ENCODE measurements at places on chromosomes 12 and 14.

- DNase-seq, result no peak
These were observed 106.8 kb upstream of the RFLNA start for GRCh38 chr12:124188084-124188483.

GRCh38 chr14:91119556-91120311 is 5.9 kb downstream of the DGLUCY start:
- DNase-seq, result no peak

- peak; percentile 5 for DNase-seq
These were observed 48.0 kb downstream of the TDP1 start for GRCh38 chr14:90003526-90004307.

- DNase-seq, result no peak
These were observed 26.4 kb downstream of the NOS1 start for GRCh38 chr12:117334855-117335587.

GRCh38 chr14:56122301-56122700 is 4.1 kb downstream of the PELI2 start:
- no peak for DNase-seq

DNA sequence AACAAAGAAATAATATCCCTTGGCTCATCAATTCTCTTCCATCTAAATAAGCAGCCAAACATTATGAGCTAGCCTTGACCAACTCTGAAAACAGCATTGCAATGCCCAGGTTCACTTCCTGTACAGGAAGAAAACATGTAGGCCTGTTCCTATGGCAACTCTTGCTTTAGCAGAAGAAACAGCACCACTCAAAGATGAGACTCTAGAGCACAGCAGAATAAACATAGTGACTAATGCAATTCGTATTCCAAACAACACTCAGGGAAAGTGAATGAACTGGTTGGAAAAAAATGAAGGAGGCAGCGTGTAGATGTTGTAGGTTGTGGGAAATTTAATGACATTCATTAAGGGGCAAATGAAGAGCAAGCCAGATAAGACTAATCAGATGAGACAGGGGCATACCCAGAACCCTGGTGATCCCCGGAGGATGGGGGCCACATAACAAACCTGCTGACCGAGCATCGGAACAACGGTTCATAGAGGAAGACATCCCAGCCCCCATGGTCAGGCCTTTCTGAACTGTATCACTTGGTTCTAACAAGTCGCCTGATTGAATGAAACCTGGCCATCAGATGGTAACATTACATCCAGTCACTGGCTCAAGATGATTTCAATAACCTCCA is 9.0 kb downstream of the ARHGDIB start:
- no peak for DNase-seq

DNA sequence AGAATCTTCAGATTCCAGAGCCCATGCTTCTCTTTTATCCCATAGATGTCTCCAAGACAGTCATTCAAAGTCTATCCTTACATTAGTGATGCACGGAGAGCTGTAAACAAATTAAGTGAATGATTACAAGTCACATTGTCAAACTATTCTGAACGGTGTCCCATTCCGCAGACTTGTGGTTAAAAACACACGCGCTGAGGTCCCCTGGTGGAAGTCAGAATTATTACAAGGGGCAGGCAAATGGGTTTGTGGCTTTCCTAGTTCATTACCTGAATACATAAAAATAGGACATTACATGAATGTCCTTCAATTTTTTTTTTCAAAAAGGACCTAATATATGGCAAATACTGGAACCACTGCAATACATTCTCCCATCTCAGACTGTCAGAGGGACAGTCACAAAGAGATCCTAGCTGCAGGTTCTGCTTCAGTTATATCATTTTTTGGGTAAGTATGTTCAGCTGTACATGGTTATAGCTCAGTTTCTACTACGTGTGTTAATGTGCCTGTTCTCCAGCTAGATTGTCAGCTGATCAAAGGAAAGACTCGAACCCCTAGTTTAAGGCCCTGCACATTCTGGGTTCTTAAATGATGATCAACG is 53.1 kb upstream of the STON2 start:
- DNase-seq, result peak; percentile 41

GRCh38 chr12:47604221-47604873 is 101.5 kb downstream of the RPAP3 start:
- DNase-seq, result no peak
